NCI-H226 (cell line): ENCODE measurements at places on chromosomes 7 and 10.

DNA sequence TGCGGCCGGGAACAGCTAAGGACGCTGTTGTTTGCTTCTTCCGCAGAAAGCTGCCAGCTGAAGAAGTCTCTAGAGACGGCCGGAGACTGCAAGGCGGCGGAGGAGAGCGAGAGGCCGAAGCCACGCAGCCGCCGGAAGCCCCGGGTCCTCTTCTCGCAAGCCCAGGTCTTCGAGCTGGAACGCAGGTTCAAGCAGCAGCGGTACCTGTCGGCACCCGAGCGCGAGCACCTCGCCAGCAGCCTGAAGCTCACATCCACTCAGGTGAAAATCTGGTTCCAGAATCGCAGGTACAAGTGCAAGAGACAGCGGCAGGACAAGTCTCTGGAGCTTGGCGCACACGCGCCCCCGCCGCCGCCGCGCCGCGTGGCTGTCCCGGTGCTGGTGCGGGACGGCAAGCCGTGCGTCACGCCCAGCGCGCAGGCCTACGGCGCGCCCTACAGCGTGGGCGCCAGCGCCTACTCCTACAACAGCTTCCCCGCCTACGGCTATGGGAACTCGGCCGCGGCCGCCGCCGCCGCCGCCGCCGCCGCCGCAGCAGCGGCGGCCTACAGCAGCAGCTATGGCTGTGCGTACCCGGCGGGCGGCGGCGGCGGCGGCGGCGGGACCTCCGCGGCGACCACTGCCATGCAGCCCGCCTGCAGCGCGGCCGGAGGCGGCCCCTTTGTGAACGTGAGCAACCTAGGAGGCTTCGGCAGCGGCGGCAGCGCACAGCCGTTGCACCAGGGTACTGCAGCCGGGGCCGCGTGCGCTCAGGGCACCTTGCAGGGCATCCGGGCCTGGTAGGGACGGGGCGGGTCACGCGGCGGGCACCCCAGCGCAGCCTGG, 2.4 kb downstream of the NKX2-3 start:
- peak; percentile 54 for DNase-seq

DNA sequence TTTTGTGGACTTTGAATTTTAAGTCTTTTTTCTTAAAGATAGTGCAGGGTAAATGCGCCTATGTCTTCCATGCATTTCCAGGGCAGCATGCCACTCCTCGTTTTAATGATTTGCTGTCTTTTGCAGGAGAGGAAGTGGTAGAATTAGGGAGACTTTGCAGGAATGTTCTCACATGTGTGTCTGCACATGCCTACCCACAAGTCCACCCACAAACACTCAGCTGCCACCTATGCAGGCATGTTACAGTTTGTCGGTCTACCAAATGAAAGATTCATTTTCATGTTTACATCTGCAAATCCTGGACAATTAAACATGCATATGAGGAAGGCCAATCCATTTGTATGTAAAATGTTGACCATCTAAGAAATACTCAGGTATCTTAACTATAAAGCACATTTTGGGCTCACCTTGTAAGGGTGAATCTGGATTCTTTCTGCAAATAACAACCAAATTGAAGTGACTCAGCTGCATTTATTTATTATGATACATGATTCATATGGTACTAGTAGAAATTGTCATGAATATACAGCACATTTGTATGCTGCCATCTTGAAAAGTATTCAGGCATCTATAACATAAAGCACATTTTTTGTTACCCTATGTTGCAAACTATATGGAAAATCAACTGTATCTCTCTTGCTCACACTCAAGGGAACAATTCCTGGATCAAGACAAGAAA, 4.7 kb upstream of the TEX36 start:
- no peak for DNase-seq

- no peak for DNase-seq
These were observed 509.0 kb downstream of the GATA3 start for GRCh38 chr10:8563478-8563877.

DNA sequence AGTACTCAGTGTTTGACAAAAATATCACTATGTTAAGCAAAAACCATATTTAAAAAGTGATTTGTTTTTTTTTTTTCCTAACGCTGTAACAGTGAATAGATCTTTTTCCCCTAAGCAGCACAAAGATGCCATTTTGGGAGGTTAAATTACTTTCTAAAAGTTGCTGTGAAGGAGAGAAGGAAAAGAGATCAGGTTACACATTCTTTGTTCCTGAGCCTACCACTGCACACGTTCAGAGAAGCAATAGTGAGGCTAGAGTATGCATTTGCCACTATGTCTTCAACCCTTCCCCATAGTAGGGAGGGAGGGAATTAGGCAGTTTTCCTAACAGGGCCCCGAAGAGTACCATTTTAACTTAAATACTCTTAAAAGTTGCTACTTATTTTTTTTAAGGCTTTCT, 38.9 kb downstream of the BMPR1A start:
- peak; percentile 83 for DNase-seq

DNA sequence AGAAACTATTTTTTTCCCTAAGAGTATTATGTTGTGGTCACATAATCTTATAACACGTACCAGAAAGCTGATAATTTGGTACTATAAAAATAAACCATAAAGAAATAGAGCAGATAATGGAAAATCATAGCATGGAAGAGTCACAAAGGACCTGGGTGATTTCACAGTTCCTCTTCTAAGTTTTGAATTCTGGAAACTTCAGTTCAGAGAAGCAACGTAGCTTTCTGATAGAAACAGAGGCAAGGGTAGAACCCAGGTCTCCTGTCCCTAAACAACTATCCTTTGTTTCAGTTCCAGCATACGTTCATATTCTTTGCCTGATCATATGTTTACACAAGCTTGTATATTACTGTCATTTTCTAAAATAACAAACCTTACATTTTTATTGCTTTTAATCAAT, 47.9 kb downstream of the MRC1 start:
- DNase-seq, result no peak
